ENCODE measurements at places on chromosomes 16 and 17. TPM values are rescaled to one million over a fixed set of nuclear protein-coding genes. Genes with fewer than 3 reads are reported as not detected.

PARD6A gene
- 1.3 TPM for total RNA-seq

CCR7 gene
- total RNA-seq = 0.09 TPM

ZG16B gene
- total RNA-seq = 0.49 TPM

TIMP2 gene
- total RNA-seq = 94.8 TPM

DUS1L gene
- total RNA-seq = 43.6 TPM

CCL16 gene
- total RNA-seq = 0.22 TPM

DNA sequence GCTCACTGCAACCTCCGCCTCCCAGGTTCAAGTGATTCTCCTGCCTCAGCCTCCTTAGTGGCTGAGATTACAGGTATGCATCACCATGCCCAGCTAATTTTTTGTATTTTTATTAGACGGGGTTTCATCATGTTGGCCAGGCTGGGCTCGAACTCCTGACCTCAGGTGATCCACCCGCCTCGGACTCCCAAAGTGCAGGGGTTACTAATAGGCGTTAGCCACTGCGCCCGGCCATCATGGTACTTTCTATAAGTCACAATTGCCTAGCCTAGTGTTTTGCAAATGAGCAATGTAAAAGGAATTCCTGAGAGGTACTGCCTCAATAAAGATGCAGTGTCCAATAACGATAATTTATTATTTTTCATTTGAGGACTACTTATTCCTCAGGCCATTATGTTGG lies 13.9 kb upstream of the PSMC3IP start:
- H3K27ac ChIP-seq = no peak overlapping the region
- H3K36me3 ChIP-seq = peaks cover 47% of the 10 kb centered on the region
- no peaks in the 10 kb centered on the region for H3K4me1 ChIP-seq
- no peak for DNase-seq
- H3K4me3 ChIP-seq = no peak overlapping the region

DNA sequence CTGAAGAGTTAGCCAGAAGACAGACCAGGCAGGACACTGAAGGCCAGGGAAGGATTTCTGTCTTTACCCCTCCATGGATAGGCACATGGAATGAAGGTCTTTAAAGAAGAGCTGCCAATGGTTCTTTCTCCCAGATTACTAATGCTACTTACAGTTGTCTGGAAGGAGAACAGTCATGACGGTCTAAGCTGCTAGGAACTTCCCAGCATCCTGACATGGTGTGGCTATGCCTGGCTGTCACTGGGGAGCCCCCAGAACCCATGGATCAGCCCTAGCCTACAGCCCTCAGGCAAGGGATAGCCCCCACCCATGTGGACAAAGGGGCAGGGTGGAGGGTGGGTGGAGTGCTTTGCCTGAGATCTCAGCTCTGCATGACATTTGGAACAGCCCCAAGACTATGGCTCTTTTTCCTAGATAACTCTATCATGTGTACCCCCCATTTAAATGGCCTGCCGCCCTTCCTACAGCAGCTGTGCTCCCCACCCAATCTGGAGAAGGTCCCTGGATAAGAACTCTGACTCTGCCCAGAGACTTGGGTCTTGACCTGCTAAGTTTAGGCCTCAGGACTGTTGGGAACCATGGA lies 9.2 kb upstream of the KAT7 start:
- no peak for DNase-seq
- H3K4me1 ChIP-seq = peaks cover 22% of the 10 kb centered on the region
- no peak overlapping the region for H3K4me3 ChIP-seq
- H3K27ac ChIP-seq = no peak overlapping the region

DNA sequence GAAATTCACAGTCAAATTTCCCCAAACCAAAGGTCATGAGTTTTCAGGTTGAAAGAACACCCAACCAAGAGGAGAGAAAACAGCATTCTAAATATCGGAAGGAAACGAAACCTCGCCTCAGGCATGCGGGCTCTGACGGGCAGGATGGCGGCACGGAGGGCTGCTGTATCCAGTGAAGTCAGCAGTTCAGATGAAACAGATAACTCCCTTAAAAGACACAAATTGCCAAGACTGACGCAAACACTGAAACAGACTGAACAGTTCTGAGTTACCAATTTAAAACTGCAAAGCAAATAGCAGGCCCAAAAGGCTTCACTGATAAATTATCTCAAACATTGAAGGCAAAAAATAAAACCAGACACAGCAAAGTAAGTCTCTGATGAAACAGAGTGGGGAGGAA lies 20.6 kb upstream of the CDH15 start:
- DNase-seq = no peak
- no peak overlapping the region for H3K4me3 ChIP-seq
- no peak overlapping the region for H3K27ac ChIP-seq
- H3K27me3 ChIP-seq = no peaks in the 10 kb centered on the region
- peaks cover 14% of the 10 kb centered on the region for H3K4me1 ChIP-seq
- H3K36me3 ChIP-seq = peaks cover 34% of the 10 kb centered on the region

- no peak for DNase-seq
- H3K4me3 ChIP-seq = no peak overlapping the region
- no peaks in the 10 kb centered on the region for H3K4me1 ChIP-seq
- H3K27ac ChIP-seq = no peak overlapping the region
- H3K27me3 ChIP-seq = no peaks in the 10 kb centered on the region
These were observed 5.7 kb downstream of the KCNJ16 start for GRCh38 chr17:70080541-70081347.

DNA sequence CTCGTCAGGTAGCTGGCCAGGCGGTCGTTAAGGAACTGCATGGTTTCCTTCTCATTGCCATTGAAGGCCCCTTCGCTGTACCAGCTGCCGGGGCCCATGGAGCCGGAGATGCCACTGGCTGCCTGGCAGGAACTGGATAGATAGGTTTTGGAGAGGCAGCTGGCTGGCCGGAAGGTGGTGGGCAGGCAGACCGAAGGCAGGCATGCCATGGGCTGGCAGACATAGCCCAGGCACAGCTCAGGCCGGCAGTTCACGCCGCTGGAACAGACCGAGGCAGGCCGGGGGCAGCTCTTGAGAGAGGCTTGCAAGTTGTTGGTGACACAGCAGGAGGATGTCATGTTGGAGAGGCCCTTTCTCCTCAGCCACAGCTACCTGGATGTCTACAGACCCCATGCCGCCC lies at the start of gene KRT32:
TSS of gene KRT32 (minus strand) at position 399 of the 400 bp plus-strand sequence. CDS start at position 338, 61 bp downstream.
- no peak for DNase-seq
- H3K27me3 ChIP-seq = no peaks in the 10 kb centered on the region
- H3K27ac ChIP-seq = no peak within 1 kb of the TSS
- H3K36me3 ChIP-seq = no peaks in the 10 kb centered on the region
- H3K4me1 ChIP-seq = no peaks in the 10 kb centered on the region

GRCh38 chr17:74852237-74853047 lies 7.2 kb downstream of the GRIN2C start:
- DNase-seq = no peak
- H3K4me3 ChIP-seq = no peak overlapping the region
- no peaks in the 10 kb centered on the region for H3K36me3 ChIP-seq
- peaks cover 69% of the 10 kb centered on the region for H3K27me3 ChIP-seq
- H3K27ac ChIP-seq = no peak overlapping the region

DNA sequence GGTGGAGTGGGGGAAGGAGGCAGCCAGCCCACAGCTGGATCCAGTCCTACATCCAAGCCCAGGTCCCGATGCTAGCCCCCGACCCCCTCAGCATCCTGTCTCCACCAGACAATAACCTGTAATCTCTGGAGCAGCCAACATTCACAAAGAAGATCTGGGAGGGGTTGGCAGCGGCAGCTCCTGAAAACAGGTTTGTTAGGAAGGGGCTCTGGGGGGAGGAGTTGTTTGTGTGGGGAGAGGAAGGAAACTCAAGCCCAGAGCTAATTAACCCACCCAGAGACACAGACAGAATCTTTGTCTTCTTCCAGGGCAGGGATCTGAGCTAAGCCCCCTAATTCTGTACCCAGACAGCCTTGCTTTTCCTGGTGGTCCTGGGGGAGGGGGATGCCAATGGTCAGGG lies 4.6 kb upstream of the C17orf113 start:
- H3K27me3 ChIP-seq = peaks cover 36% of the 10 kb centered on the region
- H3K36me3 ChIP-seq = no peaks in the 10 kb centered on the region
- no peak overlapping the region for H3K27ac ChIP-seq
- no peak overlapping the region for H3K4me3 ChIP-seq
- peaks cover 11% of the 10 kb centered on the region for H3K4me1 ChIP-seq

GRCh38 chr17:77887464-77888241 lies 70.8 kb upstream of the TNRC6C start:
- H3K27ac ChIP-seq = peak overlapping the region; percentile 67
- peaks cover 41% of the 10 kb centered on the region for H3K27me3 ChIP-seq
- H3K4me1 ChIP-seq = peaks cover 32% of the 10 kb centered on the region
- H3K36me3 ChIP-seq = no peaks in the 10 kb centered on the region

DNA sequence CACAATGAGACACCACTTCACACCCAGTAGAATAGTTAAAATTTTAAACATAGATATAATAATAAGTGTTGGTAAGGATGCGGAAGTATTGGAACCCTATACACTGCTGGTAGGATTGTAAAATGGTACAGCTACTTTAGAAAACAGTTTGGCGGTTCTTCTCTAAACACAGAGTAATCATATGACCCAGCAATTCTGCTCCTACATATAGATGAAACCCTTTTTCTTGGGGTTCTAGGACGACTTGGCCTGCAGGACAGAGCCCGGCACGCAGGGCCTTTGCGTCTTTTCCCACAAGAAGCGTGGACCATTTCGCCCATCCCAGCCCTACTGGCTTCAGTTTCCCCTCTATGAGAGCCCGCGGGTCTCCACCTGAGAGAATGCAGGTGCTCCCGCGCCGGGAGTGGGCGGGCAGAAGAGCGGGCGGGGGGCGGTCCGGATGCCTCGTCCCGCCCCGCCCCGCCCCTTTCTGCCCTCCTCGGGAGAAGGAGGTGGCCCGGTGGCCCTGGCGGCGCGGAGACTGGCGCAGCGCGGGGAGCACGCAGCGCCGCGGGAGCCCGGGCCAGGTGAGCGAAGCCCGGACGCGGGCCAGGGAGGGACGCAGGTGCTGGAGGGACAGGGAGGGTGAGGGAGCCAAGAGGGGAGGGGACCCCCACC lies at the start of gene SDR42E2:
TSS of gene SDR42E2 (plus strand) at position 508 of the 657 bp plus-strand sequence. CDS start 3,077 bp downstream, outside the sequence.
- peaks cover 16% of the 10 kb centered on the region for H3K27me3 ChIP-seq
- no peak for DNase-seq
- no peak within 1 kb of the TSS for H3K4me3 ChIP-seq
- no peak within 1 kb of the TSS for H3K27ac ChIP-seq
- no peaks in the 10 kb centered on the region for H3K4me1 ChIP-seq

- no peaks in the 10 kb centered on the region for H3K36me3 ChIP-seq
- peak overlapping the region; percentile 57 for H3K4me3 ChIP-seq
- H3K27ac ChIP-seq = peak overlapping the region; percentile 98
- H3K27me3 ChIP-seq = no peaks in the 10 kb centered on the region
These were observed 14.7 kb upstream of the PLLP start for GRCh38 chr16:57299009-57299718.

DNA sequence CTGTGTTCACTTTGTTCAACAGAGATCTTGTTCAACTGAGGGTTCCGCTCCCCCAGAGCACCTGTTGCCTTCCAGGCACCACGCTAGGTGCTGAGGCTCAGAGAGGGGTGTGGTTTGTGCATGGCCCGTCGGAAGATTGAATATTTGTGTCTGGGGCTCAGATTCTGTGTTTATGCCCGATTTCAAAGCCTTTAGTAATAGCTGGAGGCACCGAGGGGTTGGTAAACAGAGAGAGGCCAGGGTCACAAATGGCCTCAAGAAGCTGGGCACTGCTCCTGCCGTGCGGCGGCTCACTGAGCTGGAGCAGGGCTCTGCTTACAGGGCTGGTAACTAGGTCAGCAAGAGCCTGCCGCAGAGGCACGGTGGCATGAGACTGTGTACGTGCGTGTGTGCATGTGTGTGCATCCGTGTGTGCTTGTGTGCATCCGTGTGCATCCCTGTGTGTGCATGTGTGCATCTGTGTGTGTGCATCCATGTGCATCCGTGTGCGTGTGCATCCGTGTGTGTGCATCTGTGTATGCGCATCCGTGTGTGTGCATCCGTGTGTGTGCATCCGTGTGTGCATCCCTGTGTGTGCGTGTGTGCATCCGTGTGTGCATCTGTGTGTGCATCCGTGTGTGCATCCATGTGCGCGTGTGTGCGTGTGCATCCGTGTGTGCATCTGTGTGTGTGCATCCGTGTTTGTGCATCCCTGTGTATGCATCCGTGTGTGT lies 5.4 kb downstream of the ITGAE start:
- no peaks in the 10 kb centered on the region for H3K36me3 ChIP-seq
- no peak overlapping the region for H3K27ac ChIP-seq
- H3K4me3 ChIP-seq = no peak overlapping the region
- H3K27me3 ChIP-seq = no peaks in the 10 kb centered on the region
- no peak for DNase-seq

GRCh38 chr16:52657924-52658323 lies 111.0 kb upstream of the TOX3 start:
- H3K27me3 ChIP-seq = no peaks in the 10 kb centered on the region
- no peak overlapping the region for H3K4me3 ChIP-seq
- H3K4me1 ChIP-seq = no peaks in the 10 kb centered on the region
- no peak for DNase-seq
- no peaks in the 10 kb centered on the region for H3K36me3 ChIP-seq
- H3K27ac ChIP-seq = no peak overlapping the region

DNA sequence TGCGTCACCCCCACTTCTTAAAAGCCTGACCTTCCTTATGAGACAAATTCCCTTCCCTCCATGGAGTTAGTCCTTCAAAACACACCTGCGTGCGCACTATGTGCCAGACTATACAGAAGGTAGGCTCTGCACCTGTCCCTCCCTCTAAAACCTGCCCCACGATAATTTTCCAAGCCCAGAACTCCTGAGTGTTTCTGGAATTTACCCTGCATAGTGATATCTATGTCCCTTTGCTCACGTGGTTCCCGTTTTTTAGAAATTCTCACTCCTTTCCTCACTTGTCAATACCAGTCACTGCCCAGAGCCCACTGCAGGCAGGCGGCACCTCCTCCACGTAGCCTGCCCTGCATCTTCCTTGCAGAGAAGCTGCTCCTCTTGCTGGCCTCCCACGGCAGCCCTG lies 82.2 kb downstream of the SLC6A2 start:
- no peaks in the 10 kb centered on the region for H3K36me3 ChIP-seq
- peaks cover 7% of the 10 kb centered on the region for H3K27me3 ChIP-seq
- H3K4me1 ChIP-seq = no peaks in the 10 kb centered on the region

DNA sequence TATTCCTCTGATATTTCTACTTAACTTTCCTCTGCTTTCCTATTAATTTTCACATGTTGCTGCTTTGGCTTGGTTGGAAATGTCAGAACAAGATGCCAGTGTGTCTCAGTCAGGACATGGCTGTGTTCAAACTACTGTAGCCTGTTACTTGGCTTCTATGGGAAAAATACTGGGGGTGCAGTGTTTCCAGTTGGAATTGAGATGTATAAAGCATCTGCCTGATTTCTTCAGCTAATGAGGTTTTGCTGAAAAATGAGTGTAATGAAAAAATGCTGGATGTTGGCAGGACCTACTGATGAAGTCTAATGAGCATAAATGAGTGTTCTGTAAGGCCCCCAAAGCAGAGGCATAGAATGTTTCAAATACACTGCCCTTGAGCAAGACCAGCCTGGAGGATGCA lies 166.6 kb downstream of the PHKB start:
- H3K36me3 ChIP-seq = no peaks in the 10 kb centered on the region
- H3K27me3 ChIP-seq = no peaks in the 10 kb centered on the region
- peak; percentile 30 for DNase-seq
- no peak overlapping the region for H3K4me3 ChIP-seq
- no peak overlapping the region for H3K27ac ChIP-seq
- no peaks in the 10 kb centered on the region for H3K4me1 ChIP-seq

DNA sequence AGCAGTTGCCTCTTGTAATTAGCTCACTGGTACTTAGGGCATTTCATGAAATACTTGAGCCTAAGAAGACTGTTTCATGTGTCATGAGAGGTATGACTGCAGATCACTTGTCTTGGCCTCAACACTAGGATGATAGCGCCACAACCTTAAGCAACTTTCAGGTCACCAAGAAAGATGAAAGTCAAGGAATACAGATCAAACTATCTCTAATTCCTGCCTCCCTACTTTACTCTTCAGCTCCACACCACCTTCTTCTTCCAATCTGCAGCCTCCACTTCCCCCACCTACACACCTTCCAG lies 28.0 kb downstream of the GNA13 start:
- H3K36me3 ChIP-seq = no peaks in the 10 kb centered on the region
- peaks cover 3% of the 10 kb centered on the region for H3K4me1 ChIP-seq
- H3K4me3 ChIP-seq = no peak overlapping the region
- no peaks in the 10 kb centered on the region for H3K27me3 ChIP-seq
- H3K27ac ChIP-seq = no peak overlapping the region
